ENCODE measurements at places on chromosomes 3 and 15.

DNA sequence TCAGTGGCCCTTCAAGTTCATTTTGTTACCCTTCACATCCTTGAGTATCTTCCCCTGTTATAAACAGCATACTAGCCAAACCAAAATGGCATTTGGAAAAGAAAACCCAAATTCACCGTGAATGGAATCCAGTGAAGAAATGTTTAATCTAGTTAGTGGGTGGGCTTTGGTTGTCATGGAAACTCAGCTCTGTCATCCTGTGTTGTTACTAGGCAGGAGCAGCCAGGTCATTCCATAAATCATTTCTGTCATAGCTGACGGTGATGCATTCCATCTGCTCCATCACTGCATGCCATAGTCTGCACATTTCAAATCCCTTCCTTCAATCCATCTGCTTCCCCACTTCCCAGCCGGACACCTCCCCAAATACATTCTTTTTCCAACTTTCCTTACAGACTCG, 140.4 kb upstream of the CGNL1 start:
- no peak for DNase-seq

- no peak for DNase-seq
Measured at GRCh38 chr3:159830523-159831154, 158.0 kb upstream of the IL12A start.

DNA sequence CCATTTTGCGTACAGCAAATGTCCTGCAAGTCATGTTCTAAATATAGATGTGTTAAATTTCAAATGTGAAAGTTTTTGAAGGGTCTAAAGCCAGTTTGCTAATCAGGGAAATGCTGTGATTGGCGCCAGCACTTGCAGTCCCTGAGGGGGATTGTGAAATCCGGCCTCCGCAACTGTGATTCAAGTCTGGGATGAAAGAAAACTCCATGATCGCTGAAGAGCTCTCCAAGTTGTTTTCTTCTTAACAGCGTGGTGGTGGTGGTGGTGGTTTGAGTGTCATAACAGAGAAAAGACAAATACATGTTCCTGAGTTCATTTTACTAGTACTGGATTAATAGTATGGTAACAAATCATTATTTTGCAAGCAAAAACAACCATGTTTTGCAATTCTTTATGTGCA, 51.8 kb downstream of the MITF start:
- peak; percentile 91 for DNase-seq

DNA sequence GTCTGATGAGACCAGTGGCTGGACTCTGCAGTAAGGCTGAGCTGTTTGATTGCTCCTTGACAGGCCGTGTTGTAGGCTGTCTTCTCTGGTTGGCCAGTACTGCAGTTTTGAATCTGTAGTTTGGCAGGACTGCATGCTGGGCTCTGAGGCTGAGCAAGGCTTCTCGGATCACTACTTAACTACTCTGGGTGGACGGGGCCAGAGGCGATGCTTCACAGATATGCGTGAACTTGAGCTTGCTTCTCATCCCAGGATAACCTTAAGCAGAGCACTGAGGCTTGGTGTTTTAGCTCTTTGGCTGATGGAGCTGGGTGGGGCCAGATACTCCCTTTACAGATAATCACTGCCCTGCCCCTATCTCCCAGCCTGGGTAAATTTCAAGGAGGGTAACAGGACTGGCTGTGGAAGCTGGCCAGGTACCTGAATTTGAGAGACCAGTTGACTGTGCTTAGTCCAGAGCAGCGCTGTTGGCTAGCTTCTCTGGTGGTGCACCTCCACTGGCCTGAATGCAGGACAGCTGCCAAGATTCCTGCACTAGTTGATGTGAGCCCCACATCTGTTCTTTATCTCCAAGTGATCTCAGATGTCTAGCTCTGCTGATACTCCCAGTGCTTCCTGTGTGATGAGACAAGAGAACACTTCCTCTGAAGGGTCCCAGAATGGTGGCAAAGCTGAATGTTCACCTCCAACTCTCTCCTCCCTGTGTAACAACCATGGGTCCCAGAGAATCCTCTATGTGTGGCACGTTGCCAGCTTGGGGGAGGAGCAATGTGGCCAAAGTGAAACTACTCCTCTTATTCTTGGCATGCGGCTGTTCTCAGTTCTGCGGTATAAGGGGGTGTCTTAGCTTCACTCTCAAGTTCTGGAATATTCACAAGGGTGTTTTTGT, 37.9 kb downstream of the RPL39L start:
- peak; percentile 69 for DNase-seq

All from suppressor macrophage treated with lipopolysaccharide for 4 hours (primary cell).